ENCODE measurements at places on chromosomes 1 and 21.

GRCh38 chr1:115224636-115225035 is 113.4 kb downstream of the NGF start:
- no peak for DNase-seq

- DNase-seq, result no peak
These were observed 165.0 kb upstream of the VAMP3 start for GRCh38 chr1:7606096-7606495.

DNA sequence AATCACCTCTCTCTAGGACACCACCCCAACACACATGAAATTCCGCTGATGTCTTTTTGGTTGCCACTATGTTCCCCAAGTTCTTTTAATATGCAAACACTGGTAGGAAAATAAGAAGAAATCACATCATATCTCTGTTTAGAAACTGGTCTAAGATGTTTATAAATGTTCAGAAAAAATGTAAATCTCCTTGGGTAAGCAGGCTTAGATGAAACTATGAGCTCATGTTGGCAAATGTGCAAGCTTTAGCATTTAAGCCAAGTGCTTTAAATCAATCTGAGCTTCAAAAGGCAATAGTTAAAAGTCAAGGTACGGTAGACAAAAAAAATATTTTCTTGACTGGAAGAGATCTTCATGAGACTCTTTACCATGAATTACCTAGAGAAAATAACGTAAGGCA is 25.2 kb upstream of the SLAMF9 start:
- DNase-seq, result no peak

DNA sequence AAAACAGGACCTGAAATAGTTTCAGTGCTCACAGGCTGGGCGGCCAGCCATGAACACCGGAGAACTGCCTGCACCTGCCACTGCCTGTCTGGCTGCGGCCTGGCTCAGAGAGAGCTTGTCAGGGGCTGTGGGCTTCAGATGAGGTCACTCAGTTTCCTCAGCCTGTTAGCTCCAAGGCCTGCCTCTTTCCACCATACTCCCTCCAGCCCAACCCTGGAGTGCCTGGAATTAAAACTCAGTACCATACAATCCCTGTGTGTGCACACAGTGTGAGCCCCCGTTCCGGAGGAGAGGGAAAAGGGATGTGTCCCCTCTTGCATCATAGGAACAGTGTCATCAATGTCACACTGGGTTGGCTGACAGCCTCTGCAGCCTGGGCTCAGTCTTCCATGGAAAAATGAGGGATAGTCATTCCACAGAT is 16.2 kb downstream of the CACNA1S start:
- no peak for DNase-seq

DNA sequence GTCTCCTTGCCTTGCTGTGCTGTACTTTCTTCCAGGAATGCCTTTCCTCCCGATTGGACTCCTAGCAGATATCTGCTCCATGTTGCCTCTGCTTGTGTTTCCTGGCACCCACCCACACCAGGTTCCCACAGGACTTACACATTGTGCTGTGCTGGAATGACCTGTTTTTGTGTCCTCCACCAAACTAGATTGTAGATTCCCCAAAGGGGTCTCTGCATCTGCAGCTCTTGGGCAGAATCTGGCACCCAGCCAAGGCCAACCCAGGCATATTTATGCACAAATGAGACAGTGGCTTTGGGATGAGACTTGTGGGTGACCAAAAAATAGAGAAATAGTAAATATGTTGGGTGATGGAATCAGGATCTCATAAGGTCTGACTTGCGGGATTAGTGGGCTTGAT is 278.2 kb downstream of the RRAGC start:
- no peak for DNase-seq

DNA sequence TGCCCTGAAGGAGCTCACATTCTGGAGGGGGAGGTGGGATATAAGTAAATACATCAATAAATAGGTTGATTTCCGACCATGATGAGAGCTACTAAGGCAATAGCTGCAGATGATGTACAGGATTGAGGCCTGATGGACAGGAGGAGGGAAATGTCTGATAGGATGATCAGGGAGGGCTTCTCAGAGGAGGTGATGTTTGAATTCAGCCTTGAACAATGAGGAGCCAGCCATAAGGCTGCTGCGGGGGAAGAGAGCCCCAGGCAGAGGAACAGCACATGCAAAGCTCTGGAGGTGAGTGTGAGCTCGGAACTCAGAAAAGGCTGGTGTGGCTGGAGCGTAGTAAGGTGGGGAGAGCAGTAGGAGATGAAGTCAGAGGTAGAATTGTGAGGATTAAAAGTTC is 411.7 kb downstream of the PTPRU start:
- DNase-seq, result no peak

DNA sequence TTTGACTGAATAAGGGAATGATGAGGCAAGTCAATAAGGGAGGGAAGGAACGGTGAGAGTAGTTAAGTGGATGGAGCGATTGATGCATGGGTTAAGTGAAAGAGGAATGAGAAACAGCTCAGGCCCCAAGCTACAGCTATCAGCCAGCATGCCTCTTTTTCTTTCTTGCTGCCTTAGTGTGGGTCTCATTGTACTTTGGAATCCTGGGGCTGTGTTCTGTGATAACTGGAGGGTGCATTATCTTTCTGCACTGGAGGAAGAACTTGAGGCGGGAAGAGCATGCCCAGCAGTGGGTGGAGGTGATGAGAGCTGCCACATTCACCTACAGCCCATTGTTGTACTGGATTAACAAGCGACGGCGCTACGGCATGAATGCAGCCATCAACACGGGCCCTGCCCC is 1.0 kb downstream of the TEX38 start:
- peak; percentile 27 for DNase-seq

- DNase-seq, result no peak
These were observed 32.4 kb downstream of the SLC9C2 start for GRCh38 chr1:173570370-173571007.

- no peak for DNase-seq
These were observed 408.7 kb downstream of the NUF2 start for GRCh38 chr1:163730411-163730821.

- DNase-seq, result no peak
These were observed 44.2 kb downstream of the KLHL20 start for GRCh38 chr1:173758980-173759379.

DNA sequence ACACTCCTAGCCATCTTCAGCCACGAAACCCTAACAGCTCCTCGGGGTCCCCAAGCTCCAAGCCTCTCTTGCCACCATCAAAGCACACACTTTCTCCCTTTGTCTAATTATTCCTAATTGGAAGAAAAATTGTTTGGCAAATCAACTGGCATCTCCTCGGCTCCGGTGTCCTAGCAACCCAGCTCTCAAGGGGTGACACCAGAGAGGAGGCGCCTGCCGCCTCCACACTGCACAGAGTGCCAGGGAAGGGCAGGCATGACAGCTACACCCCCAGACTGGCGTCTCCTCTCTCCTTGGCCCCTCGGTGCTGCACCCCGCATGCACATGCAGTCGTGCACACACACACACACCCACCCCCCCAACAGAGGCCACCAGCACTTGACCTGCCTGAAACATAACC is 18.2 kb upstream of the GJB5 start:
- DNase-seq, result no peak

DNA sequence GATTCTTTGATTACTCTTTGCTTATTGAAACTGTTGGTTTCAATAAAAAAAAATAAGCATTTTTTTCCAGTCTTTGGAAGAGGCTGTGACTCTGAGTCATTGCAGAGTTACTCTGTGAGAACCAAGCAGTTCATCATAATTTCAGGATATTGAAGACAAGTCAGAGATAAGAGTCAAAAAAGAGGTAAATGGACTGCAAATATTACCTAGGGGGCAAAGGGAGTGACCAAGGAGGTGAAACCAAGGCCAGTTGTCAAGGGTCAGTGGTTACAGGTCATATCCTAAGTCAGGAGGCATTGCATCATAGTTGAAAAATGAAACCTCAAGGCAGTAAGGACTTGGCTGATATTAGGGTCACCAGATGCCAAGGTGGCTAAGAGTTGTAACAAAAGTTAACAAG is 597.1 kb upstream of the USP24 start:
- DNase-seq, result no peak

DNA sequence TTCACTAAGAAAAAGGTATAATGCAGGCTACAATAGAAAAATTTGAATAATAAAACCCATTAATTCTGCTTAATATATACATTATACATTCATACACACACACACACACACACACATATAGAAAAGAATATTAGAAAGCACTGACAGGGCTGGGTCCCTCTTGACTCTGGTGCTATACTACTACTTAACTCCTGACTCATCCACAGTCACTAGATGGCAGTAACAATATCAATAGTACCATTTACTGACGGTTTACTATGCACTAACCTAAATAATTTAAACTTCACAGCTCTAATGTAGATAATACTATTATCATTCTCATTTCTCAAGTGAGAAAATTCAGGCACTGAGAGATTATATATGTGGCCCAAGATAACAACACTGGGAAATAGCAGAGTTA is 87.5 kb downstream of the COP1 start:
- peak; percentile 25 for DNase-seq

DNA sequence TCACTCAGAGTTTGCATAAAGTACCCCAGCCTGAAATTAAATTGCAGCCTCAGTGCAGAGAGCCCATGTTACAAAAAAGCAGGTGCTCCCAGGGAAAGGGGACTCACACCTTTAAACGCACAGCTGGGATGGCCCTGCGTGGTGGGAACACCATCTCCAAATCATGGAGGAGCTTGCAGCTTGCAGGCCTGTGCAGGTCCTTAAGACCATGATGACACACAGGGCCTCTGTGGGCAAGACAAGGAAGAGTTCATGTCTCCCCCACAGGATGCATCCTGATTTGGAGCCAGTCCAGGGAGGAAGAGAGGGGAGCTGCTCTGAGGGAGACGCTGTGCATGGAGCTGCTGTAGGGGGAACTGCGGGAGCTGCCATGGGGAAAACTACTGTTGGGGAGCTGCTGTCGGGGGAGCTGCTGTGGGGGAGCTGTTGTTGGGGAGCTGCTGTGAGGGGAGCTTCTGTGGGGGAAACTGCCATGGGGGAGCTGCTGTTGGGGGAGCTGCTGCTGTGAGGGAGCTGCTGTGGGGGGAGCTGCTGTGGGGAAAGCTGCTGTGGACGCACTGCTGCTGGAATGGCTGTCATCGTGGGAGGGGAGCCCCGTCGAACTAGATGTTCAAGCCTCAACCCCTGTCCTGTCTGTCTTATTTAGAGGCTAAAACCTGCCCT is 113.9 kb downstream of the MATN1 start:
- no peak for DNase-seq

- DNase-seq, result peak; percentile 79
These were observed 35.3 kb upstream of the CACYBP start for GRCh38 chr1:174964261-174964971.

DNA sequence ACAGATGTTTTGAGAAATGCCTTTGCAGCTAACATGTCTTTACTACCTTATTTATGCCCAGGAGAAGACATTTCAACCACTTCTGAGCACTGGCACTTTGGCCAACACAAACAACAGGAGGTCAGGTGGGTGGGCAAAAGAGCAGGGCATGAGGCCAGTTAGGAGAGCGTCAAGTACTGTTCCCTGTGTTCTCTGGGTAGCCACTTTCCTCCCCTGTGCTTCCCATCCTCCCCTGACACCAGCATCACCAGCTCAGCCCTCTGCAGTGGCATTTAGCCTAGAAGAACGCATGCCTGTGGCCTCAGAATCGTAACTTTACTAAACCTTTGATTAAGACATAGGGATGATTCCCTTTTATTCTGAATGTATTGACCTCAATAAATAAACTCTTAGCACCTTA is 18.3 kb downstream of the BTG2 start:
- DNase-seq, result no peak

DNA sequence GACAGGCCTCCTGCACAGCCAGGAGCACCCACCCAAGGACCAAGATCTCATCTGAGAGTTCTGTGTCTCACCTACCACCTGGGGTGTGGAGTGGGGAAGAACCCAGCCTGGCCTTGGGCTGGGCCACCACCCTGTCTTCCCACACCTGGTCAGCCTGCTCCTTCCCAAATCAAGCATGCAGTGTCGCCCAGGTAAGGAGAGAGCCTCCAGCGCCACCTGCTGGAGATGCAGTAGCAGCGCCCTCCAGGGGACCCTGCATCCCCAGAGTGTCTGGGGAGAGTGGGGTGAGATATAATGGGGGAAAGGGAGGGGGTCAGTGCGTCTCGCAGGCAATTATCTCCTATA is 32.3 kb downstream of the KIAA2013 start:
- DNase-seq, result peak; percentile 65

GRCh38 chr1:23727362-23727811 is 15.9 kb upstream of the ELOA start:
- no peak for DNase-seq

- no peak for DNase-seq
These were observed 4.8 kb downstream of the CCDC24 start for GRCh38 chr1:43995984-43996732.

DNA sequence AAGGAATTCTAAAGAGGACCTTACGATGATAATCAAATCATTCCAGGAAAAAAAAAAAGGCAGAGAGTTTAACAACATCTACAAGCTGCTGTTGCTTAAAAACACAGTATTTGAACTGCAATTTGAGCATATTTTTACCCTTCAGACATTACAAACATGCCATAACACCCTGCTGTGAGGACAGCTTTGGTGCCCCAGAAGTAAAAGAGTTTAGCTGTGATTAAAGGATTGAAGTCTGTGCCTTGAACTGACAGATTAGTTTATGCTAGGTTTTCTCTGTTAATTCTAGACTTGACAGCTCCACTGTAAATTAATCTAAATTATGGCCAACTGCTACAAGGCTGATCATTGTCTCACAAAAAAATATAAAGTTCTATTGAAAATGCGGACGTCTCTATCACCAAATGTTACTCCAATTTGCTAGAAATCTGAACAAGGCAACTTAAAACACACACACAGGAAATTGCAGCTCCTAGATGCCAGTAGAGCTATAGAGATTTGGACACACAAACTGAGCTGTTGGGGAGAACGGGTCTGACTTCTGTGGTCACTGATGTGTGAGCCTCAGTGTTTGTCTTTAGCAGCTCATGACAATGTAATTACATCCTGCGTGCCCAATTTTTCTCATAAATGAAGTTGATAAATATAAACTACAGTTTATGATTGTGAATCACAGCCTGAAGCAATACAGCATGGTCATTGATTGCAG is 217.9 kb downstream of the NTNG1 start:
- DNase-seq, result no peak

DNA sequence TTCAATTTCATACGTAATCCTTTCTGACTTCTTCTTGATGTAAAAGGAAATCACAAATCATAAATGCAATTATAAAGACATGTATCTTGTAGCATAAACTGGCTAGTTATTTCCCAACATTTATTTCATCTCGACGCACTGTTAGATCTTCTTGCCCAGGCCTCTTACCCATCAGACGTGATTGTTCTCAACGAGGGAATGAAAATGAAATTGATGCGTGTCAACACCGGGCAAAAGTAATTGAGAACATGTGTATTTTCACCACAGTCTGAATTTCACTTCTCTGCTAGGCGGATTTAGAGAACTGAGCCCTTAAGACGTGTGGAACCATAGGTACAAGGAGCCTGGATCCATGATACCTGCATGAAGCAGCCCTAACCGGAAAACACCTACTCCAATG is 519.7 kb downstream of the KCNT2 start:
- no peak for DNase-seq

GRCh38 chr1:107413951-107414350 is 273.1 kb downstream of the NTNG1 start:
- no peak for DNase-seq

GRCh38 chr1:30662291-30662840 is 61.0 kb downstream of the MATN1 start:
- no peak for DNase-seq
